CD8-positive, alpha-beta memory T cell (primary cell): ENCODE measurements at places on chromosomes 2 and 18. TPM values are rescaled to one million over a fixed set of nuclear protein-coding genes. Genes with fewer than 3 reads are reported as not detected.

- no peak overlapping the region for H3K4me3 ChIP-seq
- H3K27ac ChIP-seq: no peak overlapping the region
- H3K4me1 ChIP-seq: no peaks in the 10 kb centered on the region
- DNase-seq: no peak
- H3K27me3 ChIP-seq: no peaks in the 10 kb centered on the region
- H3K36me3 ChIP-seq: no peaks in the 10 kb centered on the region
Measured at GRCh38 chr2:36711741-36712314, 15.3 kb downstream of the VIT start.

HOXD11 gene
- total RNA-seq: not detected

- no peaks in the 10 kb centered on the region for H3K27me3 ChIP-seq
- H3K27ac ChIP-seq: no peak overlapping the region
Measured at GRCh38 chr2:208062113-208062512, 36.8 kb upstream of the PLEKHM3 start.

- no peak for DNase-seq
- no peaks in the 10 kb centered on the region for H3K4me1 ChIP-seq
- no peak overlapping the region for H3K4me3 ChIP-seq
- no peaks in the 10 kb centered on the region for H3K27me3 ChIP-seq
Measured at GRCh38 chr2:32940316-32940997, 6.3 kb upstream of the LTBP1 start.

DNA sequence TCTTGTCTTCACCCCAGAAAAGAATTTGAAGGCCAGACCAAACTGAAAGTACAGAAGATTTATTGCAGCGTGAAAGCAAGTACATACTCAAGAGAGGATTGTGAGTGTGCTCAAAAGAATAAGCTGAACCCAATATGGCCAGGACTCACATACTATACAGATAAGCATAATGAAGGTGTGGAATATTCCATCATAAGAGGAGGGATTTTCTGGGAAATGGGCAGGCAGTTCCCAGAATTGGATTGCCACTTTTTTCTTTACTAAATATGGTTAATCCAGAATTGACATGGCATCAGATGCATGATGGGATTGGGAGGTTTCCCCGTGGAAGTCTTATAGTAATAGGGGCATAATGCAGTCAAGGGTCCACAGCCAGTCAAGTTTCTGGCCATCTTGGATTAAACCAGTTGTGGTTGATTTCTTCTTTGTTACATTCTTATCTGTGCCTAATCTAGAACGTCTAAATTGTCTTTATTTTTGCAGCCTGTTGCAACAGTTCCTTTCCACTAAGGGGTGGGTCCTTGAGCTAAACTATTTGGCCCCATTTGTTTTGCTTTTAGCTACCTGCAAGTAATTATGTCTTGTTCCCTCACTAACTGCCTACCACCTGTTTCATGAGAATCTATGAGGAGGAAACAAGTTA, 9.0 kb downstream of the SP140L start:
- H3K4me3 ChIP-seq: peak overlapping the region; percentile 13
- no peaks in the 10 kb centered on the region for H3K27me3 ChIP-seq
- peaks cover 31% of the 10 kb centered on the region for H3K4me1 ChIP-seq
- H3K36me3 ChIP-seq: no peaks in the 10 kb centered on the region
- peak overlapping the region; percentile 26 for H3K27ac ChIP-seq
